ENCODE measurements at places on chromosomes 7 and 10. TPM values are rescaled to one million over a fixed set of nuclear protein-coding genes. Genes with fewer than 3 reads are reported as not detected.

Gene PRPS1L1
- total RNA-seq = not detected

GRCh38 chr10:14958872-14959220, 342 bp upstream of the MEIG1 start:
- no peak for DNase-seq

GRCh38 chr10:24162206-24162985, 46.5 kb upstream of the KIAA1217 start:
- DNase-seq = no peak

DNA sequence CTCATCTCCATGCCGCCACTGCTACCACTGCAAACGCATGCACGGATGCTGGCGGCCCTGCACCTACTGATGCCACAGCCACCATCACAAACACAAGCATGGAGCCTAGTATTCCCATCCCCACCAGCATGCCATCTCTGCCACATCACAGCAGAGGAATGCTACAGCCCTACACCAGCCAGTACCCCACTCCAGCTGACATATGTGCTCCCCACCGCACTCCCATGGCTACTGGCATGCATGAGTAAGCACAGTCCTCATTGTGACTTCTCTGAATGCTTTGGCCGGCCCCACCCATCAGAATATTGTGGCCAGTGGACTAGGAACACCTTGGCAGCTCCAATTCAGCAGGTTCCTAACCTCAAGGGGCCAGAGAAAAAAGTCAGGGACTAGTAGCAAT, 705.5 kb downstream of the POM121L12 start:
- no peak for DNase-seq

Gene GRID2IP
- 0.40 TPM for total RNA-seq

DNA sequence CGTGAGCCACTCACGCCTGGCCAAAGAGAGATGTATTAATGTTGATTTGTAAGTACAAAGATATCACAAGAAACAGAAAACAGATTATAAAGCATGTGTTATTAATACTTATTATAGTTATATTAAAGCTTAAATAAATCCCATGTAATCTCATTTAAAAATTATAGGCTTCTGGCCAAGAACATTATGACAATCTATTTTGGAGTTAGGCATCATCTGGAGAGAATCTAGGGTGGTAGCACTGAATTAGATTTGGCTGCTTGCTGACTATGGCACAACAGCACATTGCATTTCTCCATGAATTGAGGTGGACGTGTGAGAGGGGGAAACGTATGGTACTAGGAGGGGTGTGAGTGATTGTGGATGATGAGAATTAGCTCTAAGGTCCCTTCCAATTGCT, 16.8 kb upstream of the SLC16A12 start:
- DNase-seq = no peak

DNA sequence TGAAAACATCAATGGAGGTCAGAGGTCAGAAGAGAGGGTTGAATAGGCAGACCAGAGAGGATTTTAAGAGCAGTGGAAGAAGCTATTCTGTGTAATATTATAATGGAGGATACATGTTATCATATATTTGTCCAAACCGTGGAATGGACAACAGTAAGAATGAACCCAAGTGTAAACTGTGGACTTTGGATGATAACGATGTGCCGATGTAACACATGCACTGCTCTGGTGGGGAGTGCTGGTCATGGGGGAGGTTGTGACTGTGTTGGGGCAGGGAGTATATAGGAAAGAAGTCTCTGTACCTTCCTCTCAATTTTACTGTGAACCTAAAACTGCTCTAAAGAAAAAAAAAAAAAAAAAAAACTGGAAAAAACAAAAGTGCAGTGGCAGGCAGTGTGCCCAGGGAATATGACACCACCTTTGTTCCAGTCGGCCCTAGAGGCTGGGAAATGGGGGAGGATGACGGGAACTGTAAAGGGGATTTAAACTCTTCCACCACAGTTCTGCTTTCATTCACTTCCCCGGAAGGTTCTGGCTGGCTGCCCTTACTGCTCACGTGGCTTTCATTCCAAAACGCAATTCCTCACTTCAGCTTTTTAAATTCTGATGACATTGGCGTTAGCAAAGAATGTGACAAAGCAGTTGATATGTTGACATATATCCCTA, 113.7 kb upstream of the ANKRD1 start:
- no peak for DNase-seq

- no peak for DNase-seq
Observed at GRCh38 chr10:99906470-99906869, 103.3 kb downstream of the DNMBP start.

DNA sequence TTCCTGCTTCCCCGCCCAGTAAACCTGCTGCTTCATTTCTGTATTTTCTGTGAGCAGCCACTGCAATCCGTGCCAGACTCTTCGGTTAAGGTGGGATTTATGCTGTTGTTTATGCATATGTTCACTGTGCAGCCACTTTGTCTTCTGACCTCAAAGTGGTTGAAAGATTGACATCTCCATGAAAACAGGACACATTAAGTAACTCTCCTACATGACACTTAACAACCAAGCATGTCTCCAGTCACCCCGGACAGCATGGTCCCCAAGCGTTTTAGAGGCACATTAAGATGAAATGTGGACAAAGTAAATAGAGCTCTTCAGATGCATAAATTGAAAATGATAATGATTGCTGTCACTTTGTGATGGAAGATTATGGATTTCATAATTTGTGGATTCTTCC, 421.3 kb downstream of the GFRA1 start:
- DNase-seq = no peak

GRCh38 chr10:103660364-103661197, 167.1 kb downstream of the NEURL1 start:
- DNase-seq = no peak

DNA sequence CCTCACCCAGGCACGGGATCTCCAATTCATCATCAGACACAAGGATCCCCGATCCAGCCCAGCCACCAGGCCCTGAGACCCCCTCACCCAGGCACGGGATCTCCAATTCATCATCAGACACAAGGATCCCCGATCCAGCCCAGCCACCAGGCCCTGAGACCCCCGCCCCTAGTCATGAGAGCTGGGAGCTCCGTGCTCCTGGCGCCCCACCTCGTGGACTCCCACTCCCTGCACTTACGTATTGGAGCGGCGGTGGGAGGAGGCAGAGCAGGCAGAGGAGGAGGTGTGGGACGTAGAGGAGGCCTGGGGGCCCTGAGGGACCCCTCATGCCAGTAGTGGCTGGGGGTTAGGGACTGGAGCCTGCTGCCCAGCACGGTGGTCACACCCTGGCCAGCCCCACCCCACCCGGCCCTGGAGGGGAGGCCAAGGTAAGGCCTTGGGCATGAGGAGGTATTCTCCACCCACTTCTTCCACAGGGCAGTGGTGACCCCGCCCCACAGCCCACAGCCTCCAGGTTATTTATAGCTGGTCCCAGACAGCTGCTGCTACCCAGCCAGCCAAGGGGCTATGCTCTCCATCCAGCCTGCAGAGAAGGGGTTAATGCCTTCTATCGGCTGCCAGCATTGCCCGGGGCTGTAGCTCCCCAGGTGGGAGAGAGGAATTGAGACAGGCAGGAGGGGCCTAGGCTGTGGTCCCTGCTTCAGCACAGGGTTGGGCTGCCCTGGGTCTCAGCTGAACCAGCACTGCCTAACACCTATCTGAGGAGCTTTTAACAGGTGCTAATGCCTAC, 17.6 kb upstream of the CRHR2 start:
- DNase-seq = no peak

DNA sequence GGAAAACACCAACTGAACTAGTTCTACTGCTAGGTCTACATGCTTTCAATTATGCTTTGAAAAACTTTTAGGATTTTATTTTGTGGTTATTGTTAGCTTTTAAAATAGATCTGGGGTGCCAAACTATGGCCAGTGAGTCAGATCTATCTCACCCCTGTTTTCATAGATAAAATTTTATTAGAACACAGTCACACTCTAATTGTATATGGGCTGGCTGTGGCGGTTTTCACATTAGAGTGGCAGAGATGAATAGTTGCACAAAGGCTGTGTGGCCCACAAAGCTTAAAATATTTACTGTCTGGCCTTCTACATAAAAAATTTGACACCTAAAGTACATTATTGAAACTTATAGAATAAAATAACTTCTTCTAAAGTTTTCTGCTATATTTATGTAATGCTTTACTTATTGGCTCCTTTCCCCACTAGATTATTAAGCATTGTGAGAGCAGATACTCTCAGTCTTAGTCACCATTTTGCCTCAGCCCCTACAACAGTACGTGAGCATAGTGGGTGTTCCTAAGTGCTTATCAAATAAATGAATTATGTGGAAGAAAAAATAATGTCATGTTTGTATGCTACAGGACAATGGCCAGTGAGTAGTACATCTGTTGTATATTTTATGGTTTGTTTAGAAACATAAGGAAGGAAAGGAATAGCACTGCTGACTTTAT, 5.4 kb upstream of the SUV39H2 start:
- DNase-seq = no peak

Measured in natural killer cell (primary cell).